ENCODE measurements at places on chromosomes 6 and 20.
A peak's percentile ranks its signal among the peaks of the same experiment; 100 is the strongest.

DNA sequence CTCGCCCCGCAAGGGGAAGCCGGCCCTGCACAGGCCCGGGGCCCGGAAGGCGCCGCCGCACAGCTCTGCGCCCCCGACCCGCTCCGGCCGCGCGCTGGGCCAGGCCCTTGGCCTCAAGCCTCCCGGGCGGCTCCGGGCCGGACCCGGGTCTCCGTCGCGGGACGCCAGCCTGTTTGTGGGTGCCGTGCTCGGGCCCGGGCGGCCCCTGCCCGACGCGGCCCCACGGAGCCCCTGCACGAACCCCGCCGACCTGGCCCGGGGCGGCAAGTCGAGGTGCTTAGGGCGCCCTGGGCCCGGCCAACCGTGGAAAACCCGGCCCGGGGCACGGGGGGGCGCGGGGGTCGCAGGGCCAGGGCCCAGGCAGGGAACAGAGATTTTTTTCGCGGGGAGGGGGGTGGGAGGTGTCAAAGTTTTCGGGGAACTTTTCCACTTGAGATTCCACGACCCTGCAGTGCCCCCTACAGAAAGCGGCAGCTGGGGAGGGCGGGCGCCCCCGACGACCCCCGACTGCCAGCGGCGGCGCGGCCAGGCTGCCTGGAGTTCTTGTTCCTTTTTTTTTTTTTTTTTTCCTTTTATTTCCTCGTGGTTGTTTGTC, 805 bp upstream of the STX16 start:
- DNase-seq: no peak

DNA sequence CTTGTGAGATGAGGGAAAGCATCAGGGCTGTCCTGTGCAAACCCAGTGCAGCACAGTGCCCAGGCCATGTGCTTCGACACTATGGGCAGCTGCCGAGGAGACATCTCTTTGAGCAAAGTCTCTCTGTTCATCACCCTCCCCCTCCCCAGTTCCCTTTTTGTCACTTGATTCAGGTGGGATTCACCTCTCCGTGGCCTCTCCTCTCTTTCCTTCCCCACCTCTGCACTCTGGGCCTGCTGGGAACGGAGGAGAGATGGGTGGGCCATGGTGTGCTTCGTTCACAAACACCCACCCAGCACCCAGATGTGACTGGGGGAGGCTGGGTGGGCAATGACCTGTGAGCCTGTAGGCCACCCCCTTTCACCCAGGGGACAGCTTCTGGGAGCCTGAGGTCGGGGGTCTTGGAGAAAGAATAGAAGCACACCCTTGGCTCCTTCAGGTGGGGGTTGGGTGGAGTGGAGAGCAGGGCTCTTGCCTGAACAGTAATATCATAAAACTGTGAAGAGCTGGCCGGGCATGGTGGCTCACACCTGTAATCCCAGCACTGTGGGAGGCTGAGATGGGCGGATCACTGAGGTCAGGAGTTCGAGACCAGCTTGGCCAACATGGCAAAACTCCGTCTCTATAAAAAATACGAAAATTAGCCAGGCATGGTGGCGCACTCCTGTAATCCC, 33.5 kb upstream of the DLGAP4 start:
- DNase-seq: no peak

DNA sequence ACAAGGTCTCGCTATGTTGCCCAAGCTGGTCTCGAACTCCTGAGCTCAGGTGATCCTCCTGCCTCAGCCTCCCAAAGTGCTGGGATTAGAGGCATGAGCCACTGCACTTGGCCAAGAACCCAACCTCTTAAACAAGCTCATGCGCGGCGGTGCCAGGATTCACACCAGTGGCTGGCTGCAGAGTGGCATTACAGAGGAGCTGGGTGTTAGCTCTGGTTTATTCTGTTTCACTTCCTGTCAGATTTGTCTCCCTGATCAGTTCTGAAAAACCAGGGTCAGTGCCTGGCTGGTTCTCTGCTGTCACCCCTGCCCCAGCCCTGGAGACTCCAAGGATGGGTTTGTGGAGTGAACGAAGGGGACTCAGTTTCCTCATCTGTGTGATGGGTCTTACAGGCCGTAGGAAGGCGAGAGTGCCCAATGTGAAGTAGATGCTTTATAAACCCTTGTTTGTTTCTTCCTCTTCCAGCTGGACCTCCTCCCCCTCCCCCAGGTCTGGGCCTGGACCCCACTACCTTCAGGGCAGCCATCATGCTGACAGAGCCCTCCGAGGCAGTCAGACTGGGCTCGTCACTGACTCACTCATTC, 63.4 kb downstream of the UBE2V1 start:
- DNase-seq: no peak

- no peak for DNase-seq
Measured at GRCh38 chr6:111781041-111781708, 92.1 kb downstream of the FYN start.

GRCh38 chr6:109381061-109381746, 1.1 kb downstream of the CD164 start:
- DNase-seq: no peak

GRCh38 chr6:13032566-13032965, 295.8 kb downstream of the TBC1D7 start:
- DNase-seq: no peak

DNA sequence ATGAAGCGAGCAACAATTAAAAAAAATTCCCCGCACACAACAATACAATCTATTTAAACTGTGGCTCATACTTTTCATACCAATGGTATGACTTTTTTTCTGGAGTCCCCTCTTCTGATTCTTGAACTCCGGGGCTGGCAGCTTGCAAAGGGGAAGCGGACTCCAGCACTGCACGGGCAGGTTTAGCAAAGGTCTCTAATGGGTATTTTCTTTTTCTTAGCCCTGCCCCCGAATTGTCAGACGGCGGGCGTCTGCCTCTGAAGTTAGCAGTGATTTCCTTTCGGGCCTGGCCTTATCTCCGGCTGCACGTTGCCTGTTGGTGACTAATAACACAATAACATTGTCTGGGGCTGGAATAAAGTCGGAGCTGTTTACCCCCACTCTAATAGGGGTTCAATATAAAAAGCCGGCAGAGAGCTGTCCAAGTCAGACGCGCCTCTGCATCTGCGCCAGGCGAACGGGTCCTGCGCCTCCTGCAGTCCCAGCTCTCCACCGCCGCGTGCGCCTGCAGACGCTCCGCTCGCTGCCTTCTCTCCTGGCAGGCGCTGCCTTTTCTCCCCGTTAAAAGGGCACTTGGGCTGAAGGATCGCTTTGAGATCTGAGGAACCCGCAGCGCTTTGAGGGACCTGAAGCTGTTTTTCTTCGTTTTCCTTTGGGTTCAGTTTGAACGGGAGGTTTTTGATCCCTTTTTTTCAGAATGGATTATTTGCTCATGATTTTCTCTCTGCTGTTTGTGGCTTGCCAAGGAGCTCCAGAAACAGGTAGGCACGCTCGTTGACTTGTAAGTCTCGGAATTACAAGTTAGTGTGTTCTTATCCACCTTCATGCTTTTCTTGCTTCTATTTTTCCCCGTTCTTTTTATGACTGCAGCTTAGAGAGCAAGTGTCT, at the start of gene EDN1:
Gene EDN1 (plus strand): TSS at position 429 of the 888 bp plus-strand sequence. CDS start 269 bp downstream, at position 698.
- peak; percentile 6 for DNase-seq

GRCh38 chr20:461254-462198, 807 bp downstream of the TBC1D20 start:
- DNase-seq: no peak

DNA sequence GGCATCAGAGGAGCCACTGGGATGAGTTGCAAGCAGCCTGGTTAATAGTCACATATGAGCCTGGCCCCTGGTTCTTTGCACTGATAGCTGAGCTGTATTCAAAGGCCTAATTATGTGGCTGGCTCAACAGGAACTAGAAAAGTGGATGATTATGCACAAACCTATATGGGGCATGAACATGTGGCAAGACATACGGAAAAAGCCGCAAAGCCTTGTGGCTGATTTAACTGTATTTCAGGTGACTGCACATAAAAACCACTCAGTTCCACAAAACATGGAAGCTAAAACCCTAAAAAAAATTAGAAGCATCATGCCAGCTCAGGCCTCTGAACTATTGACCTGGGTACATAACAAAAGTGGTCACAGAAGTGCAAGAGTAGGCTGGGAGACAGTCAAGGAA, 13.0 kb upstream of the MUC22 start:
- DNase-seq: no peak

DNA sequence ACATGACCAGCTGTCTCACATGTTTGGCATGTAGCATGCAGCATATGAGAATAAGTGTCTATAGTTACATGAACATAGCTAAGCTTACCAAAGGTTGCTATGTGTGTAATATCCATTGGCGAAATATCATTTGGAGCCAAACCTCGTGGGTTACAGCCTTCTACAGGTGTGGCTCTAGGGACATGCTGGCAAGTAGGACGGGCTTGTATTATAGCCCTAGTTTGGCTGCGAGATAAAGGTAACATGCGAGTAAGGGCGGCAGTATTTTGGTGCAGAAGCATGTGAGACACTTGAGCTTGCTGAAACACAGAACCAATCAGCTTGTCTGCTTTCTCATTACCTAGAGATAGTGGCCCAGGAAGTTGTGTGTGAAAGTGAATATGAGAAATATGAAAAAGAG, 6.5 kb upstream of the ABHD12 start:
- DNase-seq: no peak

- no peak for DNase-seq
Measured at GRCh38 chr6:39227476-39227875, 1.8 kb downstream of the KCNK5 start.

GRCh38 chr6:139602577-139602976, 228.1 kb upstream of the CITED2 start:
- DNase-seq: no peak

GRCh38 chr6:45450831-45451230, 73.1 kb upstream of the SUPT3H start:
- no peak for DNase-seq

GRCh38 chr6:131628726-131629125, 684 bp upstream of the MED23 start:
- no peak for DNase-seq

- DNase-seq: no peak
Measured at GRCh38 chr6:136169394-136170148, 80.5 kb downstream of the MTFR2 start.

GRCh38 chr6:43125555-43125954, 45.5 kb upstream of the SRF start:
- DNase-seq: no peak

GRCh38 chr6:144460327-144461095, 175.4 kb downstream of the UTRN start:
- no peak for DNase-seq

- DNase-seq: no peak
Measured at GRCh38 chr6:44868335-44868668, 459.8 kb upstream of the RUNX2 start.

- no peak for DNase-seq
Measured at GRCh38 chr20:51500311-51500710, 42.2 kb downstream of the NFATC2 start.

DNA sequence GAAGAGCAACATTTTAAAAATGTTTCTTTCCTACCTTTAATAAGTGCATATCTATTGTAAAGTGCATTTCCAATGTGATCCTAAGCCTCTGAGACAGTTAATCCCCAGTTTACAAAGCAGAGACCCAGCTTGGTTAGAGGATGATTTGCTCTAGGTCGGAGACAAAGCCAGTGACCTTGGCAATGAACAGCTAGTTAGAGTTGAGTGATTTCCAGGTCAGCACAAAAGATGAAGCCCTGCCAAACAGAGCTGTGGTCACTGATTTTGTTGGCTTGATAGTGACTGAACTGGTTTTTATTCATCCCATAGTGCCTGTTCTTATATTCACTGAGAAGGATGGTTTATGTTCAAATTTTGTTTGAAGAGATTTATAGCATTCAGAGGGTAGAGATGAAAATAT, 56.6 kb upstream of the CD83 start:
- DNase-seq: no peak

DNA sequence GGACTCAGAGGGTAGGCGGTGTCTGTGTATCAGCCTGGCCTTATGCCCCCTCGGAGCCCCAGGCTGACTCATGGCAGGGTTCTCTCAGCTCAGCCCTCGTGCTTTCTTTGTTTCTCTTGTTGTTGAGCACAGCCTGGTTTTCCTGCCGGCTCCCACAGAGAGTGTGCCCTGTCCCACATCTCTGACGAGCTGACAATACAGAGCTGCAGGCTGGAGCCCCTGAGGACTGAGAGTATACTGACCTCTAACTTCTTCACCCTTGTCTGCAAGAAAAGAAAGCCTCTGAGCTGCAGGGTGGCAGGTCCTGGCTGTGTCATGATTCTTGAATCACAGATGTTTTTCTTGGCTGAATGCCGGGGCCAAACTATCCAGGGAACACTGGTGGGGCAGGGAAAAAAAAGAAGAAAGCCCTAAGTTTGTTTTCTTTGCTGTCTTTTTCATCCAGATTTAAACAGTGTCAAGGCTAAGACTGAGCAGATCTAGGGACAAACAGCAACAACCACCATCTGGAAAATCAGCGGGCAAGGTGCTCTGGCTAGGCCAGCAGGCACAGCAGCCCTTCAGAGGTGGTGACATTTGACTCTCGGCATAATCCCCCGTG, 63.3 kb upstream of the ZNF133 start:
- DNase-seq: no peak

- no peak for DNase-seq
Measured at GRCh38 chr6:109579361-109579760, 96.3 kb upstream of the ZBTB24 start.

DNA sequence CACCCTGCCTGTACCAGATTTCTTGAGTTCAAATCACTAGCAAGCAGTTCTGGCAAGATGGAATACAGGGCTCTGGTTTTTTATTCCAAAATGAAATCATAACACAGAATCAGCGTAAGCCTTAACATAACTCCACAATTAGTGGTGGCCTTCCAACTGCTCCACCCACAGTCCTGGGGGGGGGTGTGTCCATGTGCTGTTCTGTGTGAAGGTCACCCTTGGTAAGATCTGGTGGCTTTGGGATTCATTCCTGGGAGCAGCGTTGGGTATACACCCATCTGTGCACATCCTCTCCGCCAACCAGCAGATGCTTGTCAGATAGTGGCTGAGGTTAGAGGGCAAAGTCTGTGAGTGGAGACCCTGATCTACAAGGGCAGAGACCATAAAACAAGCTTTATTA, 49.9 kb upstream of the CD83 start:
- DNase-seq: no peak

DNA sequence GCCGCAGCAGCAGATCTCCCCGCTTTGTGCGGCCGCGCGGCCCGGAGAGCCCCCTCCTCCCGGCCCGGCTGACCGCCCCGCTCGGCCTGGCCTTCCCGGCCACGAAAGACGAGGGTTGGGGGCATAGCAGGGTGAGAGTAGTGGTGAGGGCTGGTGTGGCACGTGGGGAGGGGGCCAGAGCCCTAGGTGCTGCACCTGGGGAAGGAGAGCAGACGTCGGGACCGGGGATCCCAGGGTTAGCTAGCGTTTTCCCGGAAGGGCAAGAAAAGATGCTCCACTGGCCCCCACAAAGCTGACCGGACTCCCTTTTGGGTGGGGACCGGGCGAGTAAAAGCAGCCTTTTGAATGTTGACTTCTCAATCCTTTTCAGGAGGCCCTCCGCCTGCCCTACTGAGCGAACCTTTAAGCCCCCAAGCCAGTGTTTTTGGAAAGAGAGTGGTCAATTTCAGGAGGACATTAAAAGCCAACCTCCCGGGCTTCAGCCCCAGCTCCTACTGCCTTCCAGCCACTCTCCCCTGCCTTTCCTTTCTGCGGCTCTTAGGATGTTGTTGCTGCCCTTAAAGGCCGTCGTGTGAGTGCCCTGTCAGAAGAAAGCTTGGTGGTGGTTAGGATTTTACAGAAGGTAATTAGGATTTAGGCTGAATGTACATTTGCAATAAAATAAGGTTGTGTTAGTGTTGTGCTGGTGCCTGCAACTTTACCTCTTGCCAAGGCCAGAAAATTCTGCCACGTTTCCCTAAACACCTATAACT, 648 bp upstream of the BACH2 start:
- no peak for DNase-seq
